ENCODE measurements at places on chromosomes 12 and 14.
A peak's percentile ranks its signal among the peaks of the same experiment; 100 is the strongest.

GRCh38 chr12:15052691-15053090, 79.8 kb downstream of the PDE6H start:
- no peak for DNase-seq

- DNase-seq: no peak
Measured at GRCh38 chr14:76293923-76294322, 82.0 kb upstream of the ESRRB start.

GRCh38 chr12:53856132-53856531, 82.5 kb upstream of the HOXC13 start:
- no peak for DNase-seq

DNA sequence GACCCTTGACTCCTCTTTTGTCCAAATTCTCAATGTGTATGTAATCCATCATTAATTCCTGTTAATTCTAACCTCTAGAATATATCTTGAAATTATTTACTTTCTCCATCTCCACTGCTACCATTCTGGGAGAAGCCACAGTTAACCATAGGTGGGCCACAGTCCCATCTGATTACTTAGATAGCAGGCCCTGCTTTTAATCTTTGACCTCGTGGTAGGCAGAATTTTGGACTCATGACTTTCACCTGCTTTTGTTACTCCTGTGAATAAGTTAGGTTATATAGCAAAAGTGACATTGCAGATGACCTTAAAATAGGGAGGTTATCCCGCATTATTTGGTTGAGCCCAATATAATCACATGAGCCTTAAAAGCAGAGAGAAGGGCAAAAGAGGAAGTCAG, 264.2 kb downstream of the GPHN start:
- no peak for DNase-seq

DNA sequence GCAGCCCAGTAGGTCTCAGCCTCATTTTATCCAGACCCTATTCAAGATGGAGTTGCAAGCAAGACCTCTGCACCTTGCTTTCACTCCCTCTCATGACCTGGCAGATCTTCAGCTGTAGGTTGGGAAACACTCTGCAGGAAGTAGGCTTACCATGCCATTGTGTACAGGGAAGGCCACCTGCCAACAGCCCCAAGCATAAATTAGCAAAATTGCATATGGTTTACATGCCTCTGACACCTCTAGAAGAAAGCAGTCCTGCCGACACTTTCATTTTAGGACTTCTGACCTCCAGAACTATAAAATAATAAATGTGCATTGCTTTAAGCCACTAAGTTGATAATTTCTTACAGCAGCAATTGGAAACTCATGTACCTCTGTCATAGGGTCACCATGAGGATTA, 96.9 kb downstream of the SLC15A4 start:
- DNase-seq: no peak

- DNase-seq: no peak
Measured at GRCh38 chr12:2959192-2959504, at the start of gene TEAD4. TSS of gene TEAD4 (plus strand) at chr12:2959397.

DNA sequence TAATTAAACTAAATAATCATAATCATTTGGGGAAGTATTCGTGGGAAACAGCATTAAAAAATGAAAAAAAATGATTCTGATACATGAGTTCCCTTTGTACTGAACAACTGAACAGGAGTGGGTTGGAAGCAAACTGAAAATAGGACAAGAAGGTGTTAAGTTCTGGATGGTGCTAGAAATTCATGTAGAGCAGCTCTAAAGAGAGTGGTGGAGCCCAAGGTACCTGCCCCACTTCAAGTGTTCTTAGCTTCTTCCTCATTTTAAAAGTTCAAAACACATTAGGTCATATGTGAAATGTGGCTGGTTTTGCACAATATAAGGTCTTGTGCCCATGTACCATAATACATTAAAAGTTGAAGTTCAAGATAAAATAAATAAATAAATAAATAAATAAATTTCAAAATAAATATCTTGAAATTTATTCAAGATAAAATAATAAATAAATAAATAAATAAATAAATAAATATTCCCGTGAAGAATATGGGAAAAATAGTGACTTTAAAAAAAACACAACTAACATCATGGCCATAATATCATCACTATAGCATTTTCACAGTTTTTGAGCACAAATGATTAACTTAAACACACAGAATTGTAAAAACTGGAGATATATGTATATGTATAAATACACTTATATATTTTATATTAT, 191.5 kb upstream of the PRKD1 start:
- DNase-seq: no peak

DNA sequence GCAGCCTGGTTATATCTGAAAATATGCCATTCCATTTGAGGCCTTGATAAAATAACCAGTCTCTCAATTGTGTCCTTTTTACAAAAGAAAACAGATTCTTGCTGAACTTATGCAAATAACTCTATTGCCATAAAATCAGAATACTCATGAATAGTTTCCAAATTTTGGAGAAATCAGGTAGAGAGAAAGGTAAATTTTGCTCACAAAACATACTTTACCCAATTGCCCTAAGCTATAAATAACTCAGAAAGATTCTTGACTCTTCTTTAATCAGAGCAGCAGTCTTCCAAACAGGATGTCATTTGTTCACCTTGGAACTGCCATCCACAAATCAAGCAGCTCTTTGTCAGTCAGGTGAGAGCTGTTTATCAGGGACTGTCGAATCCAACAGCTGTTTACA, 12.6 kb downstream of the ZNF26 start:
- no peak for DNase-seq

GRCh38 chr14:69424149-69424923, 25.8 kb downstream of the SLC39A9 start:
- DNase-seq: no peak

DNA sequence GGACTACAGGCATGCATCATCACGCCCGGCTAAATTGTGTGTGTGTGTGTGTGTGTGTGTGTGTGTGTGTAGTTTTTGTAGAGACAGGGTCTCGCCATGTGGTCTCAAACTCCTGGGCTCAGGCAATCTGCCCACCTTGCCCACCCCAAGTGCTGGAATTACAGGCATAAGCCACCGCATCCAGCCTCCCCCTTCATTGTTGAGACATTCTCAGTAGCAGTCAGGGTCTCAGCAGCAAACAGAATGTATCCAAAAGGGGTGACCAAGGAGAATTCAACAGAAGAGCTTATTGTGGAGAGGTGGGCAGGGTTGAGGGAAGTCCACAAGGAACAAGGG, 37.3 kb upstream of the PLEKHG6 start:
- DNase-seq: no peak

GRCh38 chr12:49853671-49854070, 10.8 kb upstream of the BCDIN3D start:
- no peak for DNase-seq

DNA sequence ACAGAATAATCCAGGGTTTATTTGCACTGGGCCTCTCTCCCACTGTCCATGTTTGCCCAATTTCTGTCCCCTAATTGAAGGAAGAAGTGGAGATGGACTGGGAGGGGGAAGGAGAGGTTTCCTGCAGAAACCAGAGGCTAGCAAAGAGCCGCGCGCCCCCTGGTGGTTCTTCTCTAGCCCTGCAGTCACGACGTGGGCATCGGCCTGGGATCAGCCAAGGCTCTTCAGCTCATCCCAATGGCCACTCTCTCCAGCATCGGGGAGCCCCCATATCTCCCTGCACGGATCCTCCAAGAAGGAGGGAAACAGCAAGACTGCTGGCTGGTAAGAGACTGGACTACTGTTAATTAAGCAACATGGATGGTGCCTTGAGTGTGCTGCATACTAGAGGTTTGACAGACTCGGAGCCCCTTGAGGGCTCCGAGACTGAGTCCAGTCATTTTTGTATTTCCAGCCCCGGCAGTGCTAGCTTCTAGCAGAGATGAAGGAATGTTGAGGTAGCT, 18.7 kb downstream of the ZBTB39 start:
- DNase-seq: peak; percentile 53

GRCh38 chr14:76793956-76794355, 18.7 kb downstream of the ANGEL1 start:
- no peak for DNase-seq

- no peak for DNase-seq
Measured at GRCh38 chr12:117118838-117119591, 19.8 kb upstream of the TESC start.

DNA sequence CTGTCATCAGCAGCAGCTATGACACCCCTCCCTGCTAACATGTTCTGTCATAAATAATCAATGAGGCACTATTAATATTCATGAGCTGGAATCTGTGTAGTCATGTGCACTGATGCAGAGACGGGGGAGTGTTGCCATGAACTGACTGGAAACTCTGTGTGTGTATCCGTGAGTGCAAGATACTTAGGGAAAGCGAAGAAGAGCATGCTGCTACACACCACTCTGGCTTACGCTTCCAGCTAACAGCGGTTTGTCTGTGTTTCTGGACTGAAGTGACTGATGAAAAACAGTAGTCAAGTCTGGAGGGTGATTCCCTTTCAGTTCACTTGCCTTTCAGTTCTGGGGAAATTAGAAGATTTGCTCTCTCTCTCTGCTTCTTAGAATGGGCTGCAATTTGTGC, 249.4 kb downstream of the PDZRN4 start:
- no peak for DNase-seq

DNA sequence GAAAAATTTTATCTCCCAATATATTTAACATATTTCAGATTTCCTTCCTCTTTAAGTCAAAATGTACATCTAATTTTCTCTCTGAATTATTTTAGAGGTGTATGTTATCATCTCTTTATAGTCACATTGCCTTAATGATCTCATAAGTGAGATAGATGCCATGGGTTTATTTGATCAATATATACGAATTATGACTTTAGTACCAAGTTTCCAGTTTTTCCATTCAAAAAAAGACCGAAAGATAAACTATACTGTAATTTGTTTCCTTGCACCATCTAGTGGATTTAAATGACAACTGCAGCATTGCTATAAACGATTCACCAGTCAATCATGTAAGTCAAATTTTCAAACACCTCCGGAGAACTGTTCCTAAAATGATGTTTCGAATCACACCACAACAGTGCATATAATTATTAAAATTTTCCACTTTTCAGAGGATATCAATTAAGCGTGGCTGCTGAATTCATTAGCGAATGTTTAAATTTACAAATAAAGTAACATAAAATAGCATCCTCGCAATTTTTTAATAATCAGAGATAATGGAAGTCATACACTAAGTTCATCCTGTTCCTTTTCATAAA, 419 bp upstream of the ATXN7L3B start:
- DNase-seq: no peak
